ENCODE measurements at places on chromosomes 7 and 10. TPM values are rescaled to one million over a fixed set of nuclear protein-coding genes. Genes with fewer than 3 reads are reported as not detected.
A peak's percentile ranks its signal among the peaks of the same experiment; 100 is the strongest.

NPVF gene
- not detected for total RNA-seq

DNA sequence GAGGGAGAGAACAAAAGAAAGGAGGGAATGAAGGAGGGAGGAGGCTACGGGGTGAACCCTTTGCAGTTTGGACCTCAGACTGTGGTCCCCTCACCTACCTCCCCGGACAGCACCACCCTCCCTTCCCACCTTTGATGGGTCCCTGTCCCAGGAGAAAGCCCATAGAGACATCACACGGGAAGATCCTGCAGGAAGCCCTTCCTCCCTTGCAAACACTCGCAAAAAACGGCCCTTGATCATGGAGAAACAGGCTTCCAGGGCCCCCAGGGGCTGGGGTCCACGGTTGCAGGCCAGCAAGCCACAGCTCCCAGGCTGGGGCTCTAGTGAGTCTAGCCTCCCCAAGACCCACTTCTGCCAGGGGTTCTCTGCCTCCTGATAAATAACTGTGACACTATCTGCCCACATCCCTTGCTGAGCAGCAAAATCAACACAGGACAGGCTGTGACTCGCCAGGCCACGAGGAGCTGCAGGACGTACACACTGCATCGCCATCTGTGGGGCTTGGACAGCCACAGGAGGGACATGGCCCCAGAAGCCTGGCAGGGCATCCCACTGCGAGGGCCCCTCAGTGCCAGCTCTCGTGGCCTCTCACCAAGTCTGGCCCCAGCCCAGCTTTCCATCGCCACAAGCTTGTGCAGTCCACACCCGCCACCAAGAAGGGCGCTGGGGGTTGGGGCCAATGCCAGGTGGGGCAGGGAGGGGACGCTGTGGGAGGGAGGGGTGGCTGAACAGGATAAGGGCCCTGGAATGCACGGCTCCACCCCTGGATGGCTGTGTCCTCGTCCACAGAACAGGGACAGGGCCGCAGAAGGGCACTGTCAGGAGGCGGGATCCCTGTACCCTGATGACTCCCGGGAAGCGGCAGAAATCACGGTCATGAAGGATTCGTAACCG lies 34.2 kb downstream of the PDGFA start:
- H3K4me1 ChIP-seq, result no peaks in the 10 kb centered on the region
- DNase-seq, result peak; percentile 62
- H3K27ac ChIP-seq, result no peak overlapping the region
- no peaks in the 10 kb centered on the region for H3K36me3 ChIP-seq

CYP26C1 gene
- not detected for total RNA-seq

GRCh38 chr10:43249962-43250614 lies 16.8 kb downstream of the RASGEF1A start:
- H3K27me3 ChIP-seq, result no peaks in the 10 kb centered on the region
- no peaks in the 10 kb centered on the region for H3K36me3 ChIP-seq
- H3K27ac ChIP-seq, result no peak overlapping the region
- DNase-seq, result no peak
- no peak overlapping the region for H3K4me3 ChIP-seq

ASB10 gene
- total RNA-seq, result not detected

DNA sequence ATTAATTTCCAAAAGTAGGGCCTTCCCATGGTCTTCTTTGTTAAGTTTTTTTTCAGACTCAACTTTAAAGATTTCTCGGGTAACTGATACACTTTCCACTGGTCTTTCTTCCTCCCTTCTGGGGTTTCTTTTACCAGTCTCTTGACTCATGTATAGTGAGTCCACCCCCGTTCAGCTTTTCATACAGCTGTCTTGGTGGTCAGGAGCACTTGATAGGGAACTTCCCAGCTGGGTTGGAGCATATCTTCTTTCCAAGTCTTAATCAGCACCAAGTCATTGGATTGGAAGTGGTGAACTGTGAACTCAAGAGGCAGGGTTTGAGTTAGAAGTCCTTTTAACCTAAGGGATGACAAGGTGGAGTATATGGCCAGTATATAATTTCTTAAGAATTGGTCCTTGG lies 29.2 kb upstream of the ELOVL3 start:
- H3K27ac ChIP-seq, result no peak overlapping the region
- no peaks in the 10 kb centered on the region for H3K4me1 ChIP-seq
- no peaks in the 10 kb centered on the region for H3K36me3 ChIP-seq
- DNase-seq, result no peak
- H3K4me3 ChIP-seq, result no peak overlapping the region

GPR26 gene
- not detected for total RNA-seq

- H3K4me1 ChIP-seq, result peaks cover 18% of the 10 kb centered on the region
- no peak for DNase-seq
These were observed 75.9 kb downstream of the PPP1R3C start for GRCh38 chr10:91556691-91557566.

DNA sequence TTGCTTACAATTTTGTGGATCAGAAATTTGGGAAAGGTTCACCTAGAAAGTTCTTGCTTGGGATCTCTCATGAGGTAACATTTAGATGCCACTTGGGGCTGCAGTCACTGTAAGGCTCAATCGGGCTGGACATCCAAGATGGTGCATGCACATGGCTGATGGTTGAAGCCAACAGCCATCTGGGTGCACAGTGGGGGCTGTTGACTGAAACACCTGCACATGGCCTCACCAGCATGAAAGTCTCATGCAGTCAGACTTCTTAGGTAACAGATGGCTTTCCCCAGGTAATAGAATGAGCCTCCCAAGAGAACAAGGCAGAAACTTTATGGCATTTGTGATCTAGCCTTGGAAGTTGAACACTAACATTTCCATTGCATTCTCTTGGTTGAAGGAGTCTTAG lies 740.7 kb upstream of the AUTS2 start:
- no peaks in the 10 kb centered on the region for H3K4me1 ChIP-seq
- no peak overlapping the region for H3K27ac ChIP-seq
- no peaks in the 10 kb centered on the region for H3K27me3 ChIP-seq

DNA sequence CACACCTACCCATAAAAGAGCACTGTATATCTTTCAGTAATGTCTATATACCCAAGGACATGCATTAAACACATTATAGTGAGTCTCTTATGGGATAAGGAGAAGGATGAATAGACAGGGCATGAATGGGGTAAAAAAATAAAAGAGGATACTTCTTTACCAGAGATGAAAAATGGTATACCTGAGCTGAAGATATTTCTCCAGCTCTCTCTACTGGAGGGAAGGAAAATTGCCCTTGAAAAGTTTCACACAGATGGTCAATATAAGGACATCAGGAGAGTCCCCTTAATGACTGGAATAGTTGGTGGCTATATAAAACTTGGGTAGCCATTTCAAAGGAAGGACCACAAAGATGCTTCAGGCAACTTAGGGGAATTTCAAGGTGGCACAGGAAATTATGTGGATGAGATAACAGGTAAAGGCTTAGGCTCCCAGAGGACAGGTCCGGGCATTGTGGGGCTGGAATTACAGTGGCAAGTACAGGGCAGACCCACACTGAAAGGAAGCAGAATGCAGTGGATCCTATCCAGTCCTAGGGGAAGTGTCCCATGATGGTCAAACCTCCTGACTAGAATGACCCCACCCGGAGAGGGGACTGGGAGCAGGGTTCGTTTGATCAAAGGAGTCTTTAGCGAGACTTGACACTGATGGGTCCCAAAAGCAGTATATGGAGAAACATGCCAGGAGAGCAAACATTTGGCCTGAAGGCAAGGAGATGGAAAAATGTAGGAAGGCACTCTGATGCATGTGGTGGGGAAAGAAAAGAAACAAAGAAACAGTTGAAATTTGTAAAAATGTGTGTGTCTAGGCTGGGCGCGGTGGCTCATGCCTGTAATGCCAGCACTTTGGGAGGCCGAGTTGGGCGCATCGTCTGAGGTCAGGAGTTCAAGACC lies 35.6 kb downstream of the PLAU start:
- H3K4me3 ChIP-seq, result no peak overlapping the region
- no peak overlapping the region for H3K27ac ChIP-seq
- DNase-seq, result no peak
- H3K36me3 ChIP-seq, result no peaks in the 10 kb centered on the region

DNA sequence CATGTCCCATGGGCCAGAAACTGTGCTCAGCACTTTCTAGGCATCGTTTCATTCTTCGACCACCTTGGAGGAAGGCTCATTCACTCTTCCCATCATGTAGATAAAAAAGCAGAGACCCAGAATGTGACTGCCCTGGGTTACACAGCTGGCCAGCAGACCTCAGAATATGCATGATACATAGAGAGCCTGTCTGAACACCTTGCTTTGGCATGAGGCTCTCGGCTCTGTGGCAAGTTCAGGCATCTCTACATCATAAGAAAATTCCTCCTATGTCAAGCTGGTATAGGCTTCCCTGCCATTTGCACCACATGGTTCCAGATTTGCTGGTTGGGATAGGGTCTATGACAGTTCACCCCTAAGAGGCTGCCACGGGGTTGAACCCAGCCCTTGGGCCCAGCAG lies 134.1 kb downstream of the CDH23 start:
- no peaks in the 10 kb centered on the region for H3K27me3 ChIP-seq
- no peak overlapping the region for H3K27ac ChIP-seq

KCP gene
- total RNA-seq, result not detected

DNA sequence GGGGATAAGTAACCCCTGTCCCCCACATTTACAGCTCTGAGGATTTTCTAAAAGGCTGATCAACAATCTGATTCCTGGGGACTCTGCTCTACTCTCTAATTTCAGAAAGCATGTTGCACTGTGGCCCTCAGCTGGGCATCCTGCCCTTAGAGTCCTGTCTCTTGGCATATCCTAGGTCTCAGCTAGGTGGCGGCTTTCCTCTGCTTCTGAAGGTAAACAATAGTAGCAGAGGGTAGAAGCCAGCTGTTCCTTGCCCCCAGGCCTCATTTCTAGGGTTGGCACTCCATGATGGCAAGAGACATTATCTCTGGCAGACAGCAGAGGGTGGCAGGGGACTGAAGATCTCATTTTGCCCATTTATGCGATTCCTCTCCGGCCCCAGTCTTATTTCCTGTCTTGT lies 77.0 kb downstream of the ADCYAP1R1 start:
- H3K27me3 ChIP-seq, result no peaks in the 10 kb centered on the region
- no peaks in the 10 kb centered on the region for H3K36me3 ChIP-seq
- H3K27ac ChIP-seq, result no peak overlapping the region
- no peaks in the 10 kb centered on the region for H3K4me1 ChIP-seq

DNA sequence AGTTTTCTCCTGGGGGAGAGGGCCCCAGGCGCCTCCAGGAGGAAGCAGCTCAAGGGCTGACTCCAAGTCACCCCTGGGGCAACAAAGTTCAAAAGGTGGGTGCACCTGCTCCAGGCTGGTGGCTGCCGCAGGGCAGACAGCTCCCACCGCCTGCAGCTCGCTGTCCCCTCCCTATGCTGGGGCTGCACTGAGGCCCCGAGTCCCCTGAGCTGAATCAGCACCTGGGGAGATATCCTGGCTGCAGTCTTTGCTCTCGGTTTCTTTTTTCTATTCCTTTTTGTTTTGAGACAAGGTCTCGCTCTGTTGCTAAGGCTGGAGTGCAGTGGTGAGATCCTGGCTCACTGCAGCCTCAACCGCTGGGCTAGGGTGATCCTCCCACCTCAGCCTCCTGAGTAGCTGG lies 183.4 kb downstream of the DNAJB6 start:
- no peak overlapping the region for H3K27ac ChIP-seq
- no peaks in the 10 kb centered on the region for H3K4me1 ChIP-seq
- DNase-seq, result no peak
- H3K36me3 ChIP-seq, result no peaks in the 10 kb centered on the region
- no peaks in the 10 kb centered on the region for H3K27me3 ChIP-seq
- no peak overlapping the region for H3K4me3 ChIP-seq

- H3K36me3 ChIP-seq, result no peaks in the 10 kb centered on the region
- no peak overlapping the region for H3K4me3 ChIP-seq
- H3K4me1 ChIP-seq, result no peaks in the 10 kb centered on the region
- H3K27ac ChIP-seq, result no peak overlapping the region
- DNase-seq, result no peak
These were observed 119.5 kb downstream of the DOCK4 start for GRCh38 chr7:112086496-112087254.

- no peaks in the 10 kb centered on the region for H3K27me3 ChIP-seq
- H3K27ac ChIP-seq, result no peak overlapping the region
- no peak for DNase-seq
- H3K36me3 ChIP-seq, result no peaks in the 10 kb centered on the region
- no peaks in the 10 kb centered on the region for H3K4me1 ChIP-seq
These were observed 319.0 kb downstream of the GRID1 start for GRCh38 chr10:86047588-86047987.

MET gene
- total RNA-seq, result 17.7 TPM

GRCh38 chr7:20241194-20241910 lies 24.2 kb upstream of the MACC1 start:
- H3K4me1 ChIP-seq, result peaks cover 19% of the 10 kb centered on the region
- no peaks in the 10 kb centered on the region for H3K27me3 ChIP-seq
- no peak overlapping the region for H3K27ac ChIP-seq
- no peak for DNase-seq
- H3K4me3 ChIP-seq, result no peak overlapping the region

DNA sequence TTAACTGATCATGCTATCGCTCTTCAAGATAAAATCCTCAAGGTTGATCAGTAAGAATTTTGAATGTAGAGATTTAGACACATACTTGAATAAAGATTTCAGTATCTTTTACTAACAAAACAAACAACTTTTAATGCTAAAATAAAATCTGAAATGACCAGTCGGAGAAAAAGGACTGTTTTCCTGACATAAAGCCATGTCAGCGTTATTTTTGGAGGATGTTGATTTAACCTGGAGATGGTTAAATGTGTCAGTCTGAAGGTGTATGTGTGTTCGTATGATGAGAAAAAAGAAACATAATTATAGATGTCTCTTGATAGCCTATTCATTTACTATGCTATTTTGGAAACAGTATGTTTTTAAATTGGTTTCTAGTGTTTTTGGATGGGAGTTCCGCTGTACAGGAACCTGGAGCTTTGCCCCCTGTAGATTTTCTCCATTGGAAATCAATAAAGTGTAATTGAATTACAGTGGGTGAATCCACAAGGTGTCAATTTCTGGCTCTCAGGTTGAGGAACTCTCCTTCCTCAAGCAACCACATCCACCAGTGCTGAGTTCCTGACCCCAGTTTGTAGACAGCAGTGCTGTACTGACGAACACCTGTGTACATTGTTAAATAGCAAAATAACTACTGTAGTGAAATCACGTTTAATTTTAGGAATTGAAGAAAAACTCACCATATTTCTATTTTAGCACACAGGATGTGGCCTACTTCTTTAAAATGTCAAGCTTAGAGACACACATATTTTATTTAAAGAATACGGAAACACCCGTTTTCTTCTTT lies 670.1 kb downstream of the MAGI2 start:
- no peak overlapping the region for H3K27ac ChIP-seq
- no peaks in the 10 kb centered on the region for H3K4me1 ChIP-seq
- H3K4me3 ChIP-seq, result no peak overlapping the region
- DNase-seq, result no peak
- H3K27me3 ChIP-seq, result no peaks in the 10 kb centered on the region

HOXA2 gene
- 4.0 TPM for total RNA-seq

BTBD16 gene
- not detected for total RNA-seq
